ENCODE measurements at places on chromosomes 1 and 21. TPM values are rescaled to one million over a fixed set of nuclear protein-coding genes. Genes with fewer than 3 reads are reported as not detected.

The KCNJ15 gene
- total RNA-seq: not detected

The SLC35E2B gene
- 29.7 TPM for total RNA-seq

GRCh38 chr1:232473324-232473723 lies 156.6 kb downstream of the SIPA1L2 start:
- no peaks in the 10 kb centered on the region for H3K4me1 ChIP-seq
- no peaks in the 10 kb centered on the region for H3K27me3 ChIP-seq
- no peak for DNase-seq

GRCh38 chr21:45302082-45303061 lies 14.7 kb upstream of the POFUT2 start:
- no peaks in the 10 kb centered on the region for H3K36me3 ChIP-seq
- DNase-seq: no peak
- no peaks in the 10 kb centered on the region for H3K27me3 ChIP-seq
- H3K4me1 ChIP-seq: peaks cover 23% of the 10 kb centered on the region

DNA sequence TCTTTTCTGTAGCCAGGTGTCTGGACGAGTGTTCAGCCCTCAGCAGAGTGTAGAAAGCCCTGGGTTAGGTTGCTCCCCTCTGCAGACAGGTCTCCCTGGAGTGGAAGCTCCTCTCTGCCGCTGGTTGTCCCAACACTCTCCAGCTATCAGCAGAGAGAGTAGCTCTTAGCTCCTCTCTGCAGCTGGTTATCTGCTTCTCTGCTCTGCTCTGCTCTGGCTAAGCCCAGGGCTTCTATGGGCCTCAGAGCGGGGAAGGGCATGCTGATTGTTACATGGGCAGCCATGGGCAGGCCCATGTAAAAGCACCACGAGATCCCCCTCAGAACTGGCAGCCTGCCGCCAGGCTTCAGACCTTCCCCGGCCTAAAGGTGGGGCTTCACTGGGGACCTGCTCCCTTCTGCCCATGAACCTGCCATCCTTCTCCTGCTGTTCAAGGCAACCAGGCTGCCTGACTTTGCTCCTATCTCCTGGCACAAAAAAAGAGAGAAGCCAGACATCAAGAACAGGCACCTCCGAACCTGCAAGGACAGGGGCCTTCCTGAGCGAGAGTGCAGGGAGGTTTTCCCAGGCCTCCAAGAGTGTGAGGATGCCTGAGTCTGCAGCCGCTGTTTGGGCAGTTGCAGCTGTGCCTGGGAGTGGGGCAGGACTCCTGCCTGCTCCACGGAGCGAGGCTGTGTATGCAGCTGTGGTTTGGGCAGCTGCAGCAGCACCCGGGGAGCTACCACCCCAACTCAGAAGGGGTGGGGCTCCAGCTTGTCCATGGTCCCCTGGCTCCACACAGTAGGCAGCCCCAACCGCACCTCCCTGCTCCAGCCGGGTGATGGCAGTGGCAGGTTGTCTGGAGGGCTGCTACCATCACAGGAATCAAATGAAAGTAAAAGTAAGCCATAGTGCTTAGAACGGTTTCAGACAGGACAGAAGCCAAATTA lies 973.7 kb downstream of the LTN1 start:
- no peak overlapping the region for H3K27ac ChIP-seq
- H3K27me3 ChIP-seq: no peaks in the 10 kb centered on the region
- H3K4me3 ChIP-seq: no peak overlapping the region

Measured in CD8-positive, alpha-beta memory T cell (primary cell).